ENCODE measurements at places on chromosomes 2 and 18.

DNA sequence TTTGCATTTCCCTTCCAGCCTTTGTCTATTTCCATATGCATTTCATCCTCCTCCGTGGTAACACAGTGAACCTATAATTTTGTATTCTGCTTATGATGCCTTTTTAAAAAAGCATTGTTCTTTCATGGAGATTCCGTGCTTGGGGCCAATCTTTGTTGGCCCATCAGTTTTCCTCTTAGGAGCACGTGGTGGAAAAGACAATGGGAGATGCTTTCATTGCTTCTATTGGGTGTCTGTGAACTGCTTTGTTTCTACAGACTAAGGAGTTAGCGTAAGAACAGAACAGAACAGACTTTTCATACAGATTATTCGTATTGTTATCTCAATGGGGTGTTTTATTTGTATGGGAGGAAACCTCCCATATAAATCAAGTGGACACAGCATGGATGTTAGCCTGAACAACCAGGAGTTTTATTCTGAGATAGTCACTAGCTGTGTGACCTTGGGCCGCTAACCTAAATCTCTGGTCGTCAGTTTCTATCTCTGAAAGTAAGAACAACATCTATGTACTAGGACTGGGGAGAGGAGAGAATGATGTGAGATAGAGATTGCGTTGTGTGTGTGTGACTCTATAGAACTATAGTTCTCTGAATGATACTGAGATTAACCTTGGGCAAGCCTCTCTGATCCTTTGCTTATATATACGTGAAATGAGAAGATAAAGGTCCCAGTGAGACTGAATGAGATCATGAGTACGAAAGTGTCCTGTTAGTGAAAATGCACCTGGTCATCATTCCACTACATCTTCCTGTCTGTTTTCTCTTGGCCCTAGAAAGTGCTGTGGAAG lies 22.9 kb upstream of the YWHAQ start:
- DNase-seq = no peak

GRCh38 chr18:13379062-13379865 lies 160.7 kb downstream of the LDLRAD4 start:
- DNase-seq = no peak

DNA sequence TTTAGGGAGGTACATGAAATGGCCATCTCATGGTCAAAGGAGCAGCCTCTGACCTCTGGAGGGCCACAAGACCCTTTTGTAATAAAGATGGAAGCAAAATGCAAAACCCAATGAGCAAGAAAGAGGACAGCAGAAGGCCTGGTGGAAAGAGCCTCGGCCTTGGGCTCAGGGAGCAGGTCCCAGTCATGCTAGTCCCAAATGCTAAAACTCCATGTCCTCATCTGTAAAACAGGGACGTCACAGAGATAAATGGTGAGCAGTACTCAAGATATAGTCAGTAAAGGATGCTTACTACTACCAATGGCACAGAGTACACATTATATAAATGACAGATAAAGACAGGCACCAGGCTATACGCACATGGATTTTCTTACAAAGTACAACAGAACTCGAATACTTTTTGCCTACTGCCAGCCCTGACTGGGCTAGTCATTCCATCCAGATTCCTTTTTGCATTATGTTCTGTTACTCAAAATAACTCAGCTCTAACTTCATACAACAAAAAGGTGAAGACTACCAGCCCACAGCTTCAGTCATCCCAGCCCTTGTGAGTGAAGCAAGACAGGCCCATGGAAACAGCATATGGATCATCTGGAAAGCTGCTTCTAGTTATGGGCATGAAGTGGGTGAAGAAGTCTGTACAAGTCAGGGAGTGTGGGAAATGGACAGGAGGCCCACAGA lies 64.9 kb upstream of the TFCP2L1 start:
- no peak for DNase-seq

- no peak for DNase-seq
Observed at GRCh38 chr2:74846481-74846880, 12.6 kb downstream of the HK2 start.

GRCh38 chr2:184566716-184567115 lies 31.6 kb upstream of the ZNF804A start:
- DNase-seq = no peak

- DNase-seq = peak; percentile 41
Observed at GRCh38 chr2:146734042-146734820, 1110.6 kb upstream of the ACVR2A start.

- DNase-seq = no peak
Observed at GRCh38 chr2:96414161-96414710, 78.7 kb downstream of the NCAPH start.

DNA sequence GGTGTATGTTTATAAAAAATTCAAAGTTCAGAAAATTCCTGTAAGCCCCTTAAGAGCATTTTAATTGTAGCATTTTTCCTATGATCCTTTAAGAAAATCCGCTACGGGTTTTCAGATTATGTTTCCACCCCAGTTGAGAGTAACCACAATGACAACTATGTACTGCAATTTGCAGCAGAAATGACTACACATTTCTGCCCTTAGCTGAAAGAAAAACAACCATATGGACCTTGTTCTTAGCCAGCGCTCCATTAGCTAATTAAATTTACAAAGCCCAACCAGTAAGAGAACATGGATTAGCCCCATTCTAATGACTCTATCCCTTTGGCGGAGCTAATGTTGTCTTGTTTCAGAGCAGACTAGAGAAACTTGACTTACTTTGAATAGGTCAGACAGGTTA lies 247.6 kb downstream of the SLC8A1 start:
- DNase-seq = peak; percentile 58

GRCh38 chr2:67948506-67948905 lies 114.3 kb downstream of the C1D start:
- no peak for DNase-seq

DNA sequence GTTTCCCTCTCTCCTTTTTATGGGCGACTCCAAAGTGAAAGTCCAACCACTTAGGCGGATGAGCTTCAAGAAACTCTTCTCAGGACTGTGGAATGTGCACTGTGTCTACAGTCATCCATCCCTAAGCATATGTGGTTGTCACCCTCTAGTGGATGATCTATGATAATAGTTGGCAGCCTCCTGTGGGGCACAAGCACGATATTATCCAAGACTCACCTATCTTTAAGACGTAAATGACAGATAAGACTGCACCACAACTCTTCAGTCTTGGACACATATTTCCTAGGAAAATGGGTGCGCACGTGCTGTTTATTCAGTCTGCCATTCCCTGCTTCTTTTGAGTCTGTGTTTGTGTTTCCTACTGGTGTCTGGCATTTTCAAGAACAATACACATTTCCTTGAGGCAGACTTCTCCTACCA lies 145.5 kb upstream of the CTAGE1 start:
- DNase-seq = peak; percentile 95

- DNase-seq = no peak
Observed at GRCh38 chr2:124589971-124590370, 564.9 kb downstream of the CNTNAP5 start.

DNA sequence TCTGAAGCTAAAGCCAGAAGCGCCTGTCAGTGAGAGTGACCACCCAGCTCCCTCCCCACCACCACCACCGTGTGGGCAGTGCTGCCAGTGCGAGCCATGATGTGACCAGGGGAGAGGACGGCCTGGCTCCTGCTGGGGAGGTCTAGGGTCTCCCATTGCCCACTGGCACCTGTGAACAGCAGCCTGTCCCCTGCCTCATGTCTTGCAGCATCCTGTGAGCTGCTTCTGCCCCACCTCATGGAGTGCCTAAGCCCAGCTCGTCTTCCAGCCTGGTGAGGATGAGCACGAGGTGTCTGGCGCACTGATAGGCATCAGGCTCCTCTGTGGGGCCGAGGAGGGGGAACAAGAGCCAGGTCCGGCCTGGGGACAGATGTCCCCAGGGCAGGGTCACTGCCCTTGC lies 61.4 kb downstream of the FAM168B start:
- DNase-seq = no peak

DNA sequence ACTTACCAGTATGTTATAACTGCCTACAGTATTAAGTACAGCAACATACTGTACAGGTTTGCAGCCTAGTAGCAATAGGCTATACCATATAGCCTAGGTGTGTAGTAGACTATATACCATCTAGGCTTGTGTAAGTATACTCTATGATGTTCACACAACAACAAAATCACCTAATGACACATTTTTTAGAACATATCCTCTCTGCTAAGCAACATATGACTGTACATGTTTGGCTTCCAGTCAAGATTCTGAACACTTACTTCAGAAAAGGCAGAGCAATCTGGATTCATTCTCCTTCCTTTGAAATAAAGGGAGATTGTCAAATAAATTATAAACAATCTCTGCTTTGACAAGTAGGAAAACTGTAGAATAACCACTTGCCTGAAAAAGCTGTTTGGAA lies 81.8 kb downstream of the EXOC6B start:
- peak; percentile 67 for DNase-seq

GRCh38 chr2:127012215-127012614 lies 94.7 kb downstream of the BIN1 start:
- no peak for DNase-seq

DNA sequence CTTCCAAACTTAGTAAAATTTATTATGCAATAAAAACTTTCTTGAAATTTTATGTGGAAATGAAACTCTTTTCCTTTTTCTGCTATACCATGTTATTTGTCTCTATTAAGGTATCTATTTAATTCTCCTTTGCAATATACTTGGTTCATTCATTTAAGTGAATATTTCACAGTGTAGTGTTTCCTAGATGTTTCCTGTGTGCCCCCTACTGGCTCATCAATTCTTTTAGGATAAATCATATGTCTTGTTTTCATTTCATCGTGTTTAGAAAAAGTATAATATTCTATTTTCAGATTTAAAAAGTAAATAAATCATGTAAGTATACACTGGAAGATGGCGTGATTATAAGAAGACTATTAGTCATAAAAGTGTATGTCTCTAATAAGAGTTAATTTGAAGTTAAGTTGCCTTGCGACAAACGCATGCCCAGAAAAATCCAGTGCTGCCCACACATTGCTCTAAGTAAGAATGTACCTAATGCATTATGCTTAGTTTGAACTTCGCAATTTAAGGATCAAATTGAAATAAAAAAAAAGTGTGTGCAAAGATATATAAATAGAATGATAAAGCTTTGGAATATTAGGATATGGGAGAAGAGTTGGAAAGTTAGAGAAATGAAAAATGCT lies 525.4 kb downstream of the KCNJ3 start:
- DNase-seq = no peak

DNA sequence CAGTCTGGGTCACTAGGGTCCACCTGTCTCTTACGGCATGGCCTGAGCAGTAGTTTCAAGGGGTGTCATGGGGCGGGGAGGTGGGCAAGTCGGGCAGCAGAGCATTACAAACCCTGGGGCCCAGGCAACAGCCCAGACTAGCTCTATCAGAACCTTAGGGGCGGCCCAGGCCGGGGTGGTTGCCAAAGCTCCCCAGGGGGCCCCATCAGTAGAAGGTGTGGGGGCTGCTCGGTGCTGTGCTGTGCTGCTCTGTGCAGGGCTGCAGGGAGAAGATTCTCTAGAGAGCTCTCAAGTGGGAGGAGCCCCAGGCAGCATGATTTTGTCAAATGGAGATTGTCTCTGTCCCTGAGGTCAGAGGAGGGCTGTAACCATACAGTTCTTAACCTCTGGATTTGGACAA lies 36.4 kb upstream of the SLC14A1 start:
- DNase-seq = no peak

DNA sequence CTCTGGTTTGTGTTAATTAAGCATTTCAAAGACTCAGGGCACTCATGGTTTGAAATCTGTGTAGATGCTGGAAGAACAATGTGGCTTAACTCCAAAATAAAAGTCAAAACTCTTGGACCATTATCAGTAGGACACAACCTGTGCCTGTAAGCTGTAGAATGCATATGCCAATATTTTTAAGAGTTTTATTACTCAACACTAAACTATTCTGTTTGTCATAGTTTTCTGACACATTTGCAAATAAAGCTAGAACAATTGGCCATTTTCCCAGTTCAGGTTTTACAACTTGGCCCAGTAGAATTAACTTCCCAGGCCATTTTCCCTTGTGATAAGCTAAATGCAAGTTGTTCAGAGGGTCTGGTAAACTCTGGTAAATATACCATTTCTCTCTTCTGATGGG lies 713.1 kb downstream of the CBLN2 start:
- peak; percentile 13 for DNase-seq

- DNase-seq = no peak
Observed at GRCh38 chr2:118923371-118923770, 18.6 kb upstream of the MARCO start.

GRCh38 chr2:24957221-24957620 lies 14.5 kb downstream of the DNAJC27 start:
- DNase-seq = no peak

DNA sequence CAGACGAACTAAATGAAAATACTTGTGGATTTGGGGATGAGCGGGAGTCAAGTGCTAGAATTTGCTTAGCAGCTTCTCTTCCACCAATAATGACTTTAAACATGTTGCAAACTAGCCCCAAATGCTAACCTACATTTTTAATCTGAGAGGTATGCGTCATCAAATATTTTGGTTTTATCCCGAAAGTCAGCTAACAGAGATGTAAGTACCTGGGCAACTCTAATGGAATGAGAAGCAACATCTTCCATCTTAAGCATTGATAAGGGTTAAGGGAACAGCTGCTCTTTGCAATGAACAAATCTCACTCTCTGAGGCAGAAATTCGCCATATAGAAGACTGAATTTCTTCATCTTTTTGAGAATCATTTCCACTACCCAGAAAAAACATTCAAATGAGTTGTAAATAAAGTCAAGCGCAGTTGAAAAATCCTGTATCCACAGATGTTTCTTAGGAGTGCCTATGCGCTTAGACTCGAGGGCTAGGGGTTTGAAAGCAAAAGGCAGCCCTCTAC lies 926 bp upstream of the YPEL5 start:
- DNase-seq = no peak

GRCh38 chr2:9617749-9618148 lies 13.0 kb downstream of the YWHAQ start:
- peak; percentile 68 for DNase-seq

DNA sequence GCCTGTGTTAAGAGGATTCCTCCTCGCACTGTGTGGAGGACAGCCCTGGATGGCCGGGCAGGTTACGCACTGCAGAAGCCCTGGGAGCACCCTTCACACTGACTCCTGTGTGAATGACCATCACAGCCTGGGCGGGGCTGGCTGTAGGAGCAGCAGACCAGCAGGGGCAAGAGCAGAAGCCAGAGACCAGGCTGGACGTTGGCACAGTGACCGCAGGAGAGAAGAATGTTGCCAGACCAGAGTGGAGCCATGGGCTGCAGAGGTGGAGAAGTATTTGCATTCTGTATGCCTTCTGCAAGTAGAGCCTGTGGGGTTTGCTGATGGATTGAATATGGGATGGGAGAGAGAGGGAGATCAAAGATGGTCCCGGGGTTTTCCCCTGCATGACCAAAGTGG lies 23.1 kb downstream of the LRRFIP1 start:
- DNase-seq = no peak

Data from IMR-90 (cell line).